ENCODE measurements at places on chromosomes 6 and 20.

- DNase-seq, result no peak
Measured at GRCh38 chr6:74551896-74552295, 654.0 kb downstream of the COL12A1 start.

- DNase-seq, result no peak
Measured at GRCh38 chr20:25084626-25085187, 2.8 kb upstream of the VSX1 start.

GRCh38 chr6:73713426-73714147 is 17.6 kb downstream of the CD109 start:
- DNase-seq, result no peak

DNA sequence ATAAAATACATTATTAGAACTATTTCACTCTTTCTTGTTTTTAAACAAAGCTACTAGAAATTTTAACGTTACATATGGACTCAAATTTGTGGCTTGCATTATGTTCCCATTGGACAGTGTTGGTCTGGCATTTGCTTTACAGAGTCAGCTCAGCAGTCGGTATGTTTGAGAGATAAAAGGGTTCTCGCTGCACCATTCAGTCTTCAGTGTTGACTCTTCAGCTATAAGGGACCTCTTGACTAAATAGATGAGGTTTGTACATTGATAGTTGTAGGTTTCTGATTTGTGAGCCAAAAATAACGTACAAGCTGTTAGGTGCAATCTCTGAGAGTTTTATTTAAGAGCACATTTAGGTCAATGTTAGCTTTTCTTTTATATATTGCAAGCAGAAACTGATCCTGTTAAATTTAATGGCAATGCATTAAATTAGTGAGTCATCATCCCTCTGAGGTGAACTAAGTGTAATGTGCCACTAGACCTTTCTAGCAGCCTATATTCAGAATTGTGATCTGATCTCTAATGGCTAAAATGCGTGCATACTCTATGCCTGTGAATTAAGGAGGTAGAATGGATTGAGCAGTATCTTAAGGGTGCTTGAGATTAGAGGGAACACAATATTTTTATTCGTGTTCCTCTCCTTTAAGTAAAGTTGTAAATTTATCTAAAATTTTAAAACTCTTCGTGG is 485.6 kb upstream of the SYNCRIP start:
- DNase-seq, result no peak

DNA sequence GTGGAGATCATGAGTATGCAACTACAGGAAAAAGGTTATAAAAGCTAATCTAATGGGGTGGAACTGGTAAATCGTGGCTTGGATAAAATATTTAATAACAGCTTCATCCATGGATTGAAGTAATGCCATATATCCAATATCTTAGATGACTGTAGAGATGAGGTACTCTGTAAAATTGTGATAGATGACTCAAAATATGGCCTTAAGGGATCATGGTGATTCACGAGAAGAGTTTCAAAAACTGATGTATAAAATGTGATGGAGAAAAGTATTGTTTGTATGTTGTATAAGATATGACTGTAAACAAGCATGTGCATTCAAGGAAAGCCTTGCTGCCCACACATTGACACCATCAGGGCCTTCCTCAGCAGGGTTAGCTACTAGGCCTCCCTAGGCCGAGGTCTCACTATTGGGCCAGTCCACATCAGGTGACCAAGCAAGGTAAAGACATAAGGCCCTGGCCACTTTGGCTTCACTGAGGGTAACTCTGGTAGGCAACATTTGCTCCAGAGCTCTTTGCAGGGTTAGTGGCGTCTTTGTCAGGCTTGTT is 17.7 kb upstream of the CCN6 start:
- DNase-seq, result no peak

GRCh38 chr6:2296781-2297180 is 51.4 kb upstream of the GMDS start:
- DNase-seq, result no peak

GRCh38 chr20:59818911-59819310 is 114.5 kb downstream of the SYCP2 start:
- no peak for DNase-seq

DNA sequence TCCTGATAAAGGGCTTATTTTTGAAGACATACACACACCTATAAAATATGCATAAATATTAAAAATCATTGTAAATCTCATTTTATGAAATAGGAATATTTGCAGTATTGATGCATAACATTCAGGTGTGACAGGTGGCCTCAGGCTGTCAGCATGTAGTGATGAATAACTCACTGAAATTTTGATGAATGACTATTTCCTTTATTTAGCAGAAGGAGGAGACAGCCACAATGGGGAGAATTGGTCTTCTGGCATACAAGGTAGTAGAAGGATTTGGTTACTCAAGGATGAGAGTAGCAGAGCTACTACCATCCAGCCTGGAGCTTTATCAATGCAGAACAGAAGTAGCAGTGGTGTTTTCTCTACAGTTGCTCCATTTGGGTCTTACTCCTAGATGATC is 47.2 kb downstream of the RGS17 start:
- no peak for DNase-seq

- no peak for DNase-seq
Measured at GRCh38 chr6:125258651-125259353, 43.0 kb downstream of the HDDC2 start.

GRCh38 chr6:42708096-42708495 is 14.3 kb downstream of the PRPH2 start:
- no peak for DNase-seq

DNA sequence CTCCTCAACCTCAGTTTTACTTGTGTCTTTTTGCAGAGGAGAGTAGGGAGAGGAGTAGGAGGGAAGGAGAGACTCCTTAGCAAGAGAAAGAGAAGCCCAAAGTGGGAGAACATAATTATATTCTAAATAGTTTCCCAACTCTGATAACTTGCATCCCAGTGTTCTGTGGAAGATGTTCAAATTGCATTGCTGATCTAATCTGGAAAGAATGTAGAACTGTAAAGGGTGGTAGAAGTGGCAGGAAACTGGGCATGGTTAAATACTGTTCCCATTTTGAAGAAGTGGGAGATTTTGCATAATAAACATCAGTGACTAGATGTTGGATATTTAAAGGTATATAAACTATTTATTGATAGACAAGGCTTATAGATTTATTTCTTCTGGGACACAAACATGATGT is 42.6 kb upstream of the HMGN3 start:
- DNase-seq, result no peak

DNA sequence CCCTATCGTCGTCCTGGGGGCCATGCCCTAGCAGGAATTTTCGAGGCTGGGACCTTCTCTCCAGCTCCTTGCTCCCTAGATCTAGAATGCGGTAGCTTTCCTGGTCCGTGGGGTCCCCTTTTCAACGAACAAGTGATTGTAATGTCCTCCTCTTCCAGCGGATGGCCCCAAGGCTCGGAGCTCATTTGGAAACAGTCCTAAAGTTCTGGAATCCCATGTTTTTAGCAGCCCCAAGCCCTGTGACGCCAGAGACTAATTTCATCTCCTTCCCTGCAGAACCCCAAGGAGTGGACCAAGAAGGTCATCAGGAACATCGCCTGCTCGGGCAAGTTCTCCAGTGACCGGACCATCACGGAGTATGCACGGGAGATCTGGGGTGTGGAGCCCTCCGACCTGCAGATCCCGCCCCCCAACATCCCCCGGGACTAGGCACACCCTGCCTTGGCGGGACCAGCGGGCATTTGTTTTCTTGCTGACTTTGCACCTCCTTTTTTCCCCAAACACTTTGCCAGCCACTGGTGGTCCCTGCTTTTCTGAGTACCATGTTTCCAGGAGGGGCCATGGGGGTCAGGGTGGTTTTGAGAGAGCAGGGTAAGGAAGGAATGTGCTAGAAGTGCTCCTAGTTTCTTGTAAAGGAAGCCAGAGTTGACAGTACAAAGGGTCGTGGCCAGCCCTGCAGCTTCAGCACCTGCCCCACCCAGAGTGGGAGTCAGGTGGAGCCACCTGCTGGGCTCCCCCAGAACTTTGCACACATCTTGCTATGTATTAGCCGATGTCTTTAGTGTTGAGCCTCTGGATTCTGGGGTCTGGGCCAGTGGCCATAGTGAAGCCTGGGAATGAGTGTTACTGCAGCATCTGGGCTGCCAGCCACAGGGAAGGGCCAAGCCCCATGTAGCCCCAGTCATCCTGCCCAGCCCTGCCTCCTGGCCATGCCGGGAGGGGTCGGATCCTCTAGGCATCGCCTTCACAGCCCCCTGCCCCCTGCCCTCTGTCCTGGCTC is 48.5 kb downstream of the PYGB start:
- peak; percentile 16 for DNase-seq

- DNase-seq, result no peak
Measured at GRCh38 chr20:19252451-19253120, 40.1 kb downstream of the SLC24A3 start.

GRCh38 chr6:21420146-21420878 is 173.2 kb upstream of the SOX4 start:
- no peak for DNase-seq

- DNase-seq, result no peak
Measured at GRCh38 chr6:7590918-7591302, 912 bp downstream of the SNRNP48 start.

DNA sequence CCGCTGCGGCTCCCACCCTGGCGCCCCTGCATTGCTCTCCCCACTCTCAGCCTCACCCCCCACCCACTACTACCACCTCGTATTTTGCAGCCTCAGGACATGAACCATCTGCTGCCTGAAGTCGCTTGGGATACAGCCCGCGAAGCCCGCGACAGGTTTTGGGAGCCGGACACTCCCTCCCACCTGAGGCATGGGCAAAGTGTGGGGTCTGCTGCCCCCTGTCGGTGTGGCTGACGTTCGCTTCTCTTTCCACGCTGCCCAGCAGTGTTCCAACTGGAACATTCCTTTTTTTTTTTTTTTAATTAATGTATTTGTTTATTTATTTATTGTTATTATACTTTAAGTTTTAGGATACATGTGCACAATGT is 15.3 kb upstream of the LPA start:
- no peak for DNase-seq

- DNase-seq, result no peak
Measured at GRCh38 chr20:610130-611046, at the start of gene TCF15. Gene TCF15 (minus strand): TSS chr20:610309. CDS start chr20:610237, 72 bp downstream.

DNA sequence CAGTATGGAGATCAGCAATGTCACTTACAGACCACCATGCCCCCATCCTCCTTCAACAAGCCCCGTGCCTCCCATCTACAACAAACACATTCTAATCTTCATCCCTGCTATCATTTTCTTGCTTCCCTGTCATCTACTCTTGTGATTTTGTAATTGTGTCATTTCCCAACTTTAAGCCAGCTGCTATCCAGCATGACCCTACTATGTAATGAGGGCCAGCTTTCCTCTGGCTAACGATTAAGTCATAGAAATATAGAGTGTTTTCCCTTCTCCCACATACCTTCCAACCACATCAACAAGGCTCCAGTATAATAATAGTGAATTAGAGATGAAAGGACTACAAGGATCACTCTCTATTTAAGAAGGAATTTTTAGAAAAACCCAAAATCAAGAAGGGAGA is 607.0 kb downstream of the TENT5A start:
- no peak for DNase-seq

- DNase-seq, result peak; percentile 19
Measured at GRCh38 chr20:10249048-10249770, 30.6 kb downstream of the SNAP25 start.

DNA sequence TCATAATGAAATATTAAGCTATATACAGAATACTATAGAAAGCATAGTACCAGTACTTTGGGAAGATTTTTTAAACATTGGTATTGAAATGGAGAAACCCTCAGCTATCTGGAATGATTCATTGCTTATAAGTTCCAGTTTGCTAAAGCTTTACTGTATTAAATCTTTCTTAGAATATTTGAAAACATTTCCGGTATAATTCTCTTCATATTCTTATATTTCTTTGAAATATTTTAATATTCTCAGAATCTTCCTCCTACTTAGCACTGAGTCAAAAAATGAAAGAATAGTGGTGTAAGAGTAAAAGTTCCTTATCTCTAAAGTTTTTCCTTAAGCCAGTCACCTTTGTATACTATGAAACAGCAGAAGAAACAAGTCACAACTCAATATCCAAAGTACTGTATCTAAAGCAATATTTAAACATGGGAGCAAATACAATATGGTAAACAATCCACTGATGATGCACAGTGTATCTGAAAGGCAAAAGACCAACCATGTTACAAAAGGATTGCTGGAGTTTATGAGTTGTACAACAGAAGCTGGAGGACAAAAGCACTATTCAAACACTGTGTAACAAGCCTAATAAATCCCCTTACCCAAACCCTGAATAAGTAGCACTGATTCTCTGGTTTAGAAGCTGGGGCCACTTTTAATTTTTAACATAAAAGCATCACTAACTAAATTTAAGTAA is 102.1 kb downstream of the PRDM1 start:
- DNase-seq, result no peak

DNA sequence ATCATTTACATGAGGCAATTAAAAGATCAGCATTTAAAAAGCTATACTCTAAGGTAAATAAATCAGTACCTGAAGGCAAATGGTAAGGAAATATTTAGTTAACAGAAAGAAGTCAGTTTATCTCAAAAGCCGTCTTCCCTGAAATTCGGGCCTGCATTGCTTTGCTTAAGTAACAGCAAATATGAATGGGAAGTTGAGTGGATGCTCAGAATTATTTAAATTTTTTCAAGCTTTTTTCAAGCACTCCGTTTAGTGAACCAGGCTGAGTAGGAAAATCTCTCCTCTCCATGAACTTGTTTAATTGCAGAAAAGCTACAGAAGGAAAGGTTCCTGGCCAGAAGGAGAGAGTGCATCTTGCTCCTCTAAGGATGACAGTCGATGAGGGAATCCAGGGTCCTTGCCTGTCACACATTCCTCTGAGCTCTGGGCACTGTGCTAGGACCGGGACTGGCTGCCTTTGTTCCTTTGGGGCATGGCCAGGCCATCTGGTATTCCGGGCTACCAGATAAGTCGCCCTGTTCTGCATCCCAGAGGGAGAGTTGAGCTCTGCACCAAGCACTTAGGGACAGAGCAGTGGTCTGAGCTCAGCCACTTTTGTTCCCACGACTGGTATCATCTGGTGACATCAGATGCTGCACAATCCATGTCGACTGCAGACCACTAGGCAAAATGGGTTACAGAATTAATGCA is 77.6 kb downstream of the RIN2 start:
- DNase-seq, result no peak

DNA sequence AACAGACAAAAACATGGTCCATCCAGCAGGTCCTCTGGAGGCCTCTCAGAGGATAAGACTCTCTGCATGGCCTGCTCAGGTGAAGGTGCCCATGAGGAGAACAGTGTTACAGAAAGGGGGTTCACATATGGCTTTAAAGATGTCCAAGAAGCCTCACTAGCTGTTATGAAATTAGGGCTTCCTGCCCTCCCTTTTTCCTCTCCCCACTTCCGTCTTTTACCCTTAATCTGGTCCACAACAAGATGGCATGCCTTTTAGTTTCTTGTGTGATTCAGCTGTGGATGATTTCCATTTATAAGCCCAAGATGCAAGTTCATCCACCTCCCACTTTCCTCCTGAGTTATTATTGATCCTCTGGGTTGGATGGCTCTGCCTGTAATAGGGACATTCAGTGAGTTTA is 14.0 kb downstream of the GCNT2 start:
- DNase-seq, result no peak
